ENCODE measurements at places on chromosomes 7 and 10. TPM values are rescaled to one million over a fixed set of nuclear protein-coding genes. Genes with fewer than 3 reads are reported as not detected.

The PARD3 gene
- 39.6 TPM for total RNA-seq

The CYP3A5 gene
- 223 TPM for total RNA-seq

The TMEM270 gene
- not detected for total RNA-seq

The GHITM gene
- 129 TPM for total RNA-seq

The KLLN gene
- total RNA-seq = 0.69 TPM

The LRRD1 gene
- total RNA-seq = not detected

The ERVW-1 gene
- not detected for total RNA-seq

The IGFBP3 gene
- total RNA-seq = 67.4 TPM

The SP8 gene
- total RNA-seq = not detected

The GIMAP6 gene
- 20.5 TPM for total RNA-seq

The RARRES2 gene
- total RNA-seq = 143 TPM

The CDHR3 gene
- 3.1 TPM for total RNA-seq

The SFTPA1 gene
- total RNA-seq = 7.0 TPM

The PRSS1 gene
- total RNA-seq = 30.7 TPM

The CALD1 gene
- total RNA-seq = 601 TPM

The NAT16 gene
- not detected for total RNA-seq

The TWIST1 gene
- total RNA-seq = 5.4 TPM

The SEC31B gene
- 13.5 TPM for total RNA-seq

The NEURL1 gene
- total RNA-seq = 4.9 TPM

The ARL4A gene
- 19.1 TPM for total RNA-seq

The CALCR gene
- 0.17 TPM for total RNA-seq

The AKR1D1 gene
- total RNA-seq = 0.37 TPM

The SPDYE6 gene
- total RNA-seq = not detected

The OR9A2 gene
- not detected for total RNA-seq

The CYP2C19 gene
- total RNA-seq = 188 TPM

The CEP55 gene
- total RNA-seq = 1.3 TPM

The H2BK1 gene
- total RNA-seq = not detected

The ZNF783 gene
- total RNA-seq = 17.3 TPM

The TTYH3 gene
- total RNA-seq = 81.3 TPM

The NRCAM gene
- 38.2 TPM for total RNA-seq

The CDK14 gene
- total RNA-seq = 70.3 TPM

The SPDYE1 gene
- not detected for total RNA-seq

The OGDHL gene
- total RNA-seq = 5.3 TPM

The HUS1 gene
- total RNA-seq = 27.4 TPM

The SEMA3D gene
- total RNA-seq = 1.4 TPM

The SPDYE5 gene
- total RNA-seq = 0.09 TPM

The SAP25 gene
- 13.3 TPM for total RNA-seq

The C1GALT1 gene
- total RNA-seq = 58.3 TPM

The PTPRE gene
- total RNA-seq = 25.1 TPM

The C7orf33 gene
- total RNA-seq = not detected

The TAF3 gene
- 7.7 TPM for total RNA-seq

The WDR86 gene
- 2.9 TPM for total RNA-seq

The AVL9 gene
- 53.6 TPM for total RNA-seq

The TRDMT1 gene
- total RNA-seq = 6.0 TPM

The TRIM73 gene
- total RNA-seq = 6.0 TPM
